ENCODE measurements at places on chromosomes 6 and 20.

GRCh38 chr20:47205577-47206123 lies 150.8 kb downstream of the ZMYND8 start:
- DNase-seq: peak; percentile 97

DNA sequence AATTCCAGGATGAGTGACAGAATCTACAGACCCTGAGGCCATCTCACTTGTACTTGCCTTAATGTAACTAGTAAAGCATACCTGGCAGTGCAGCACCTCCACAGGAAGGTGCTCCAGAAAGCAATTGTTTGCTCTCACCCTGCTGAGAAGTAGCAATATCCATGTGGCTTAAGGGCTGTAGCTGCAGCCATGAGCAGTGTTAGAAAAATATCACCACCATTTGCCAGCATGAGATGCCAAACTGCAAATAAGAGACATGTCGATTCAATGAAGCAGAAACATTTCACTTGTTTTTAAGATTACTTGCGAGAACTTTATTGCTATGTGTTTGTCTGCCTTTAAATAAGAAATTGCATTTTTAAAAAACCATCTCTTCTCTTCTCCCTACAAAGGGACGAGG lies 151.5 kb downstream of the PRL start:
- no peak for DNase-seq

DNA sequence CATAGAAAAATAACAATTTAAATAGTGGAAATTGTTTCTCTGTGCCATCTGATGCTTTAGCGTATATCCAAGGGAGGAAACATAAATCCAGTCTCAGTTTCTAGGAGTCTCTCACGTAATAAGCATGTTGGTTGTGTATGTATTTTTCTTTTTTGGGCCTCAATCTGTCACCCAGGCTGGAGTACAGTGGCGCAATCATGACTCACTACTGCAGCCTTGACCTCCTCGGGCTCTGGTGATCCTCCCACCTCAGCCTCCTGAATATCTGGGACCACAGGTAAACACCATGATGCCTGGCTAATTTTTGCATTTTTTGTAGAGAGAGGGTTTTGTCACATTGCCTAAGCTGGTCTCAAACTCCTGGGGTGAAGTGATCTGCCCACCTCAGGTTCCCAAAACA lies 78.6 kb upstream of the PLN start:
- no peak for DNase-seq

- DNase-seq: no peak
Observed at GRCh38 chr20:20199361-20200160, 147.2 kb downstream of the CFAP61 start.

DNA sequence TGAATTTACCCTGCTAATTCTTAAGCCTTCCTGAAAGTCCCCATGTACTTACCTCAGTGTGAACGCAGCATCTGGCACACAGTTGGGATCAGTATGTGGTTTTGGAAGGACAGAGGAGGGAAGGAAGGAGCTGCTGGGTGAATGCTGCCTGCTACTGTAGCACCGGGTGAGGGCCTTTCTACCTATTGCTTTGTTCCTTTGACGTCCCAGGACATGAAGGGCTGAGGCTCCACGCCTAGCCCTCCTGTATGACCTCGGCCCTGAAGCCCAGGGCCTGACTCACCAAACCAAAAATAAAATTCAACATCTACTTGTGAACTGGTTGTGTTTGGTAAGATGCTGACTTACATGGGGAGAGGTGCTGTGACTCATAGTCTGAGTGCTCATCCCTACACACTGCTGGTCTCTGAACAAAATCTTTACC lies 51.1 kb downstream of the ARID1B start:
- DNase-seq: peak; percentile 39

DNA sequence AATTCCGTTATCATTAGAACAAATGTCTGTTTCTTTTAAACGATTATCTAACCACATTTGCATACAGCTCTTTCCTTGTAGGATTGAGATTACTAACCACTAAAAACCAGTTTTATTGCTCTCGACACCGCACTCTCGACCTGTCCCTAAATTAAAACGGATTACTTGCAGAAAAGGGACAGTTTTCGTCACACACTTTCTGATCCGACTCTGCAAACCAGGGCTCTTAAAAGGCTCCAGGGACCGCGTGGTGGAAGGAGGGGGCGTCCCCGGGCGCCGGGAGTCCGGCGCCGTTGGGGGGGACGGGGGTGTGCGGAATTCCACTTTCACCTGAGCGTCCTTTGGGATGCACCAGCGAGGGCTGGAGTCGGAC lies 731 bp downstream of the MAK start:
- DNase-seq: no peak

GRCh38 chr6:144395826-144396225 lies 110.7 kb downstream of the UTRN start:
- no peak for DNase-seq

DNA sequence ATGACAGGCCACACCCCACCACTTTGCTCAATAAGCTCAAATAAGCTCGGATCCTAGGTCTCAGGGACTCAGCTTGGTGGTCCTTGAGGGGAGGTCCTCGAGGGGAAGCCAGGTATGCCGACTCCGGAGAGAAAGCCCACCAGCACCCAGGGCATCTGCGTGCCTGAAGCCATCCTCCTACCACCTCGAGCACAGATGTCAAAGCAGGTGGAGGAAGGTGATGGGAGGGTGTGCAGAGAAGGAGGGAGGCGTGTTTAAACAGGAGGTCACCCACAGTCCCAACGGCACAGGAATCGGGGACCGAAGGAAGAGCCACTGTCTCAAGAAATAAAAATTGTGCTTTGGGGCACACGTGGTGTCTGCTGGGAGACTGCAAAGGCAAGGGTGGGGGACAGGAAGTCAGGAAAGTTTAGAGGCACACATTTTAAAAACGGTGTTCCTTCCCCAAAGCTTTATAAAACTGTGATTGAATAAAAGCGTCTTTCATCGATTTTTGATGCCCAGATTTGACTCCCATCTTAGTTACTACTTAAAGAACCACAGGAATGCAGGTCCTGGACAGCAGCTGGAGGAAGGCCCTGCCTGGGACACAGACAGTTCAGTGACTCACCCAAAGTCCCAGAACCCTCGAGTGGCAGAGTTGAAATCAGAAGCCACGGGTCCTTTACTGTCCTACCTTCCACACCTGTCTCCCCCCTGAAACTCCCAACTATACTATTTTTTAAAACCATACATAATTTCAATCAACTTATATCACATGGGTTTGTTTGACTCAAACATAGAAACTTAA lies 221.0 kb upstream of the PDE10A start:
- DNase-seq: peak; percentile 27

DNA sequence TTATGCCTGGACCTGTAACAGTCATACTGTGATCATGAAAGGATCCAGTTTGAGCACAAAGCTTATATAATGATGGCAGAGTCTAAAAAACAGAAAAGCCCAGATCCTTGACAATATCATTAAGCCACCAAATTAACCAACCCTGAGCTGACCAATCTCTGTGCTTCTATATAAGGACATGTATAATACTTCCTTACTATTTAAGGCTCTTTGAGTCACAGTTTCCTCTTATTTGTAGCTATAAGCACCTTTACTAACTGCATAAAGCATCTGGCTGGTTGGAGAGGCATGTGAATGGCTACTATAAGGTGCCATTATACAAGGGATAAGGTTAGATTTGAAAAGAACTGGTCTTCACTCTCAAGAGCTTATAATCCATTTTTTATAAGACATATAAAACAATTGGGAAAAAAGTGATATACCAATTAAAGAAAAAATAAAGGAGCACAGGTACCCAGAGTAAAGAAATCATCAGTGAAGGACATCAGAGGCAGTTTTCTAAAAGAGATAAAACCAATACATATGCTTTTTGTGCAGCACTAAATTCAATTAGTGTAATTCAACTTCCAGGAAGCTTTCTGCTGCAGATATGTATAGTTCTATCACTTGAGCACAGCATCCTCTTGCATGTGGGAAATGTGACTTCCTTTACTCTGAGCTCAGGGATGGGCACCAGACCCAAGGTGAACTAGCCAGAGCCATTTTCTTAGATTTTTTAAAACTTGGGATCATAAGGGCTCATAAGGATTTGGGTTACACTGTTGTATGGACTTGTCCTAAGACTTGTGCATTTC lies 121.0 kb downstream of the BTBD9 start:
- no peak for DNase-seq

DNA sequence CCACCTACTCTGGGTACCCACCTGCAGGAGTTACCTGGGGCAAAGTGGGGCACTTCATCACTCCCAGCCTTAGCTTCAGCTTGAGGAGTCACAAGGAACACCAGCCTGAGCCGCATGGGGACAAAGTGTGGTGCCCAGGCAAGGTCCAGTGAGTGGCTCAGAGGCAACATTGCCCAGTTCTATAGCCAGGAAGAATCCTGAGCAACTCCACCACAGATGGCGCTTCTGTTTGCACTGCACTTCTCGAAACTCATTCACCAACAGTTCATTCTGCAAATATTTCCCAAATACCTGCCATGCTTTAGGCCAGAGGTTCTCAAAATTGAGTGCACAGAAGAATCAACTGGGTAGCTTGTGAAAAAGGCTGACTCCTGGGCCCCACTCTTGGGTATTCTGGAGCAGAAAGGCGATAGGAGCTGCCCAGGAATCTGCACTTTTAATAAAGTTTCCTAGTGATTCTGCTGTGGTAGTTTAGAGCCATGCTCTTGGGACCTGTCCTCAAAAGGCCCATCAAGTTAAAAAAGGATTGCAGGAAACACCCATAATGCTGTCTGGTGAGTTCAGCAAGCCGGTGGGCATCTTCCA lies 83.1 kb downstream of the VEGFA start:
- no peak for DNase-seq

GRCh38 chr6:27592481-27593199 lies 119.7 kb upstream of the ZNF184 start:
- DNase-seq: peak; percentile 49

GRCh38 chr20:40945754-40946450 lies 82.7 kb upstream of the TOP1 start:
- peak; percentile 73 for DNase-seq

DNA sequence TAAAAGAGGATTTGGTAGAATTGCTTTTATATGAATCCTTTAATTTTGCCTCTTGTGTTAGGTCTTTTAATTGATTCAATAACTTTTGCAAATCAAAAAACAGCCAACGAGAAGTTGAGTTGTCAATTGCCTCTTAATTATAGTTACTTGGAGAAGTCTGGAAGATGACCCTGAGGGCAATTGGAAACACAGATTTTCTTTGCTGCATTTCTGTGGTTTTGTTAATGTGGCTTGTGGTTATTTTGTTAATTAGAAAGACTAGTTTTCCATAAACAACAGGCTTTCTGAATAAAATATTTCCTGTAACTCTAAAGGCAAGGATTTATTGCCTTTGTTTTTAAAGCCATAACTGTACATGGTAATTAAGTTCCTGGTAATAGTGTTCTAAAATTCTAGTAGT lies 513.0 kb downstream of the EPHA7 start:
- no peak for DNase-seq

- DNase-seq: no peak
Observed at GRCh38 chr6:111952274-111952673, 79.0 kb upstream of the FYN start.

GRCh38 chr6:151589667-151590066 lies 95.8 kb downstream of the CCDC170 start:
- DNase-seq: no peak

DNA sequence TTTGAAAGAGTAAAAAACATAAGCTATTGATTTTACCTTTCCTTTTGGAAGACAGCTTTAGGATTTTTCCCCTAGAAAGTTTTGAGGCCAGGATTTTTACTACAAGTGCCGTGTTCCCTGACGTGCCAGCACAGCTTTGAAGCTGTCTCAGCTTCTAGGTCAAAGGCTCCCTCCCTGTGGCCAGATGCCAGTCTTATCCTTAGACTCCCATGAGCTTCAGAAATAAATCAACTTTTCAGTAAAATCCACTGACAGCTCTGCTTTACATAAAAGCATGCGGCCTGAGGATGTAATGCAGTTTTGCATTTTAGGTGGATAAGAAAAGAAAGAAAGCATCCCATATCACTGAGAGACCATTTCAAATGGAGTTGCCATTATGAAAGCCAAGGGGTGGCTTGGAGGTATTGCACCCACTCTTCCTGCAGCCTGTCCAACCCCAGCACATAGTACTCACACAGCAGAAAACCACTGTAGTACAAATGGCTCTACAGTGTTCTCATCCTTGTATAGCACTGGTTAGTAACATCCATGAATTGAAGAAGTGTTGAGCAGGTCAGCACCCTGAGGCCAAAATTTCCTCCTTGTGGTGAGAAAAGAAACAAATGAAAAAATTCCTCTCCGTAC lies 15.2 kb upstream of the ATXN1 start:
- no peak for DNase-seq

- DNase-seq: no peak
Observed at GRCh38 chr20:18164356-18164755, 26.7 kb downstream of the KAT14 start.

DNA sequence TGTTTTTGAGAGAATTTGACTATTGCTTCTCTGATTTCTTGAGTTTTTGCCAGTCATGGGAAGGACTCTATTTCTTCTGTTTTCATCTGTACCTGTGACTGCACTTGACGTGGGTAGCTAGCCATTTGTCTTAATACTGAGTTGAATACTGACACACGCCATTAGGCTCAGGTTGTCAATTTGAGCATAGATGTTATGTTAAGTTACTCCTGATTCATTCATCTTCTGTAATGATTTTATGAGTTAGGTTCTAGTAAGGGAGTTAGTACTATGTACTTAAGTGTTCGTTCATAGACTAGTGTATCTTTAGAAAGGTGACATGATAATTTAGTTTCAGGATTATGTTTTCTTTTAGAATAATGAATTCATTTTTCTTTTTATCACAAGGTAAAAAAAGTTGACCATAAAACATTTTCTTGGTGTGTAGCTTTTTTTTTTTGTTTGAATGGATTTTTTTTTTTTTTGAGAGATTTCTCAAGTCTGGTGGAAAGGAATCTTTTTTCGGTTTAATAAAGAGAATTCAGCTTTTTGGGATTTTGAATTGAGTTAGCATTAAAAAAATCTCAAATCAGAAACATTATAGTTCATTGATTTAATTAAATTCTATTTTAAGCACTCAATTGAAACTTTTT lies 1.7 kb downstream of the AFDN start:
- no peak for DNase-seq

DNA sequence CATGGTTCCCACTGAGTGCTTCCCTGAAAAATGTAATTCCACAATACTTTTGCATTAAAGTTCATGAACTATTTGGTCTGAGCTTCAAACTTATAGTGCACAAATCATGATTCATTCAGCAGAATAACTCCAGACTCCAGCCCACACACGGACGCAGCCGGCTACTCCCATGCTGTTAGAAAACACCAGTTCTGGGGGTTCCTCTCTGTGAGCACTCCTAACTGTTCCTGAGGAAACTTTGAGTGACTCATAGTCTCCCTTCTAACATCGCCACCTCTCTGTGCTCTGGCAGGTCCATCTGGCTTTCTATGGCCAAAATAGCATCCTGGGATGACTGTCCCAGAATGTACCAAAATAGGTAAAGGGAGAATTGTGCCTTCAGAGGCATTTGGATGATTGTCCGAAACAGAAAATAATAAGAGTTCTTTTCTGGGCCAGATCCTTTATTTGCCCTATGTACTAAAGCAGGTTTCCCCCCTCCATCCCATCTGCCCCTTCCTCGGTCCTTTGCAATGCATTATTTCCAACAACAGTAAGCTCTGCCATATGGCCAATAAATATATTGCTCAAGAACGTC lies 32.3 kb upstream of the LY86 start:
- DNase-seq: no peak

- DNase-seq: no peak
Observed at GRCh38 chr6:94278146-94278545, 858.8 kb upstream of the EPHA7 start.
